Ovary (tissue), 10 donors: ENCODE measurements at places on chromosomes 13 and 19. TPM values are rescaled to one million over a fixed set of nuclear protein-coding genes. Genes with fewer than 3 reads are reported as not detected.

DNA sequence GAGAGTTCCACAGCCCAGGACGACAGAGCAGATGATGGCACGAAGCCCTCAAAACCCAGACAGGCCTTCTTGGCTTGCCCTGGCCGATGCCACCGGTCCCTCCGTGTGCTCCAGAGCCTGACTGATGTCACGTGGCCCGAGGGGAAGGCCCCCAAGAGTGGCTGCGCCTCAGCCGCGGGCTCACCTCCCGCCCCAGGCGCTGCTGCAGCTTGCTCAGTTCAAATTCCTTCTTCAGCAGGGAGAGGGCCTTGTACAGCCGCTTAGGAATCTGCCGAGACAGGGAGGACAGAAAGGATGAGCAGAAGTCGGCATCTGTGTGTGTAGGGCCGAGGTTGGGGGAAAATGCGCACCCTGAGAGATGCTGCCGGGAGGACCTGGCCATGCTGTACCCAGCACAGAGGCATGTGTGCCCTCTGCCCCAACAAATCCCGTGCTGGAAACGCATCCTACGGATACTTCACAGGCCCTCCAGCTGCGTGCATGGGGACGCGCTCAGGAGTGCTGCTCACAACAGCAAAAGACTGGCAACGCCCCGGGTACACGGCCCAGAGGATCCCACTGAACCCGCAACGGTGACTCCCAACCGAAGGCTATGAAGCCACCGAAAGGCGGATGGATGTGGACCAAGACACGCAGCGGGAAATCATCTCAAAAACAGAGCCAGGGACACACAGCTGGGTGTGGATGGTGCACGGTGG lies 12.9 kb downstream of the LONP1 start:
- no peak for DNase-seq
- no peaks in the 10 kb centered on the region for H3K36me3 ChIP-seq
- H3K4me1 ChIP-seq, result no peaks in the 10 kb centered on the region
- no peak overlapping the region for H3K27ac ChIP-seq

- H3K4me1 ChIP-seq, result no peaks in the 10 kb centered on the region
- H3K27me3 ChIP-seq, result no peaks in the 10 kb centered on the region
These were observed 1606.3 kb upstream of the MIR17HG start for GRCh38 chr13:89740994-89741685.

DNA sequence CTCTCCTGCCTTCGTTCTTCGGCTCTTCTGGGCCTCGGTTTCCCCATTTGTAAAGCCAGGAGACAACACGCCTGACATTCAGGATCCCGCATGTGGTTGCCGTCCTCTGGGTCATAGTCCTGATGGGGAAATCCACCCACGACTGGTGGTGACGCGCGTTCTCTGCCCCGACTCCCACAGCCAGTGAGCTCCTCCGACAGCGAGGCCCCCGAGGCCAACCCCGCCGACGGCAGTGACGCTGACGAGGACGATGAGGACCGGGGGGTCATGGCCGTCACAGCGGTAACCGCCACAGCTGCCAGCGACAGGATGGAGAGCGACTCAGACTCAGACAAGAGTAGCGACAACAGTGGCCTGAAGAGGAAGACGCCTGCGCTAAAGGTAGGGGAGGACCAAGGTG lies 16.4 kb downstream of the HDGFL2 start:
- no peak for DNase-seq
- H3K4me3 ChIP-seq, result no peak overlapping the region
- H3K36me3 ChIP-seq, result no peaks in the 10 kb centered on the region
- no peaks in the 10 kb centered on the region for H3K27me3 ChIP-seq
- H3K27ac ChIP-seq, result no peak overlapping the region
- no peaks in the 10 kb centered on the region for H3K4me1 ChIP-seq

DNA sequence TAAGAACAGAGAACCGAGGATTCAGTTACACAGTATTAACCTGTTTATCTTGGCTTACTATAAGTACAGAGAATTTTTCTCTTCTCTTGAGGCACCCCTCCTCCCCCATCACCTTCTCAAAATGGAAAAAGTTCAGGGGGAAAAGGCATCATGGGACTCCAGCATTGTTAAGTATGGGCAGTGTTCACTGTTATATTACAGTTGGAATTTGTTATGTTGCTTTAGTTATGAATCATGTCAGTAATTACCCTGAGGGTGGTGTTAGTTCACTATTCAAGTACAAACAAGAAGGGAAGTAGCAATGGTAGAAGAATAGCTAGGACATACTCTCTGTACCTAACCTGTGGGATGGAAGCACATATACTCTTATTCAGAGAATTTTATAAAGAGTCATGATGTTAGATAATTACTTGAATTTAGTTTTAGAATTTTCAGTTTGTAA lies 12.0 kb downstream of the LPAR6 start:
- H3K4me3 ChIP-seq, result no peak overlapping the region
- no peak overlapping the region for H3K27ac ChIP-seq
- H3K27me3 ChIP-seq, result no peaks in the 10 kb centered on the region
- H3K36me3 ChIP-seq, result no peaks in the 10 kb centered on the region

DNA sequence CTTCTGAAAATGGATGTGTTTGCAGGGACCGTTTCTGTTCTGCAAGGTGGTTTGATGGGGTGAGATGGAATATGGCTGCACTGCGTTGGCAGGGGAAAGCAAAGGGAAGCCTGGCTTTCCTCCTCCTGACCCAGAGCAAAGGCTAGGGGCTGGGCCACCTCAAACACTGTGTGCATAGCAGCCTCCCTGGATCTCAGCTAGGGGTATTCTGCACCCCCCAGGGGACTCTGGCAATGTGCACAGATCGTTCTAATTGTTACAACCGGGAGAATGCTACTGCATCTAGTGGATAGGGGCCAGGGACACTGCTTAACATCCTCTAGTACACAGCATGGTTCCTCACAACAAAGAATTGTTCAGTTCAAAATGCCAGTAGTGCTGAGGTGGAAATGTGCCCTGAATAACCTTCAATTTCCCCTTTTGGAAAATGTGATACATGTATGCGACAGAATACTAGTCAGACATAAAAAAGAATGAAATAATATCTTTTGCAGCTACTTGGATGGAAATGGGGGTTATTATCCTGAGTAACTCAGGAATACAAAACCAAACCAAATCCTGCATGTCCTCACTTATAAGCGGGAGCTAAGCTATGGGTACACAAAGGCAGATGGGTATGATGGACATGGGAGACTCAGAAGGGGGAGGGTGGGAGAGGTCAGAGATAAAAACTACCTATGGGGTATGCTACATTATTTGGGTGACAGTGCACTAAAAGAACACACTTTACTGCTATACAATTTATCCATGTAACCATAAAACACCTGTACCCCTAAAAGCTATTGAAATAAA lies 671.2 kb downstream of the UQCRFS1 start:
- no peak overlapping the region for H3K27ac ChIP-seq
- DNase-seq, result no peak

DNA sequence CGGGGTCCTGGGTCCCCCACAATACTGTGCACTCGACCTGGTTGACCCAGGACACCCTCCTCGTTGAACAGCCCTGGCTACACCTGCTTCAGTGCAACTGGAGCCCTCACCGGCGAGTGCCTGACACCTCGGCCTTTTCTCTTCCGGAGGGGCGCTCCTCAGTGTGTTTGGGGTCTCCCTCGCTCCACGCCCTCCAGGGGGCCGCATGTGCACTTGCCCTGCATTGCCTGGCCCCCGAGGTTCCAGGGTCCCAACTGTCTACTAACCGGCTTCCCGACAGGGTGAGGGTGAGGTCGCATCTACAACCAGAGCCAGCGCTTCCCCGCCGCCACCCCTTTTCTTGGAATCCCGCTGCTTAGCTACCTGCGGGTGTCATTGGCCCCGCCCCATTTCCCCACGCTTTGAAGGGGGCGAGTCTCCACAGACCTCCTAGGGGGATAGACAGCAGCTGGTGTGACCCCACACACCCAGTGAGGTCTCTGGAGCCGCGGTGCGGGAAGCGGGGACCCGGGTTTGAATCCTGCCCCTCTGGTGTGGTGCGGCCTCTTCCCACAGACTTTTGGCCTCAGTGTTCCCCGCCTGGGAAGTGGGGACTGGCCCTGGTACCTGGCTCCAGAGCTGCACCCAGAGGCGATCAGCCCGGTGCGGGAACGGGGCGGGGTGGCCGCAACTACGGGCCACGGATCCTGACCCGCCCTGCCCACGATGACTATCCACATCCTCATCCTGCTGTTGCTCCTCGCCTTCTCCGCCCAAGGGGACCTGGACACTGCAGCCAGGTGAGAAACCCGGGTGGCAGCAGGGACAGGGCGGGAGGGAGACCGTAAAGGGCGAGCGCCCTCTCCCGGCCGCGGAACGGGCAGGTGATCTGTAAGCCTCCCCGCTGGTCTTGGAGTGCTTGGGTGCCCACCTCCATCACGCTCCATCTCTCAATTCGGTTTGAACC lies at the start of gene ADM5:
ADM5 (plus strand) TSS at position 462 of the 946 bp plus-strand sequence; CDS start at position 706, 244 bp downstream.
- H3K4me3 ChIP-seq, result peak within 1 kb of the TSS; percentile 39
- DNase-seq, result peak; percentile 57
- H3K36me3 ChIP-seq, result no peaks in the 10 kb centered on the region
- no peaks in the 10 kb centered on the region for H3K4me1 ChIP-seq

DNA sequence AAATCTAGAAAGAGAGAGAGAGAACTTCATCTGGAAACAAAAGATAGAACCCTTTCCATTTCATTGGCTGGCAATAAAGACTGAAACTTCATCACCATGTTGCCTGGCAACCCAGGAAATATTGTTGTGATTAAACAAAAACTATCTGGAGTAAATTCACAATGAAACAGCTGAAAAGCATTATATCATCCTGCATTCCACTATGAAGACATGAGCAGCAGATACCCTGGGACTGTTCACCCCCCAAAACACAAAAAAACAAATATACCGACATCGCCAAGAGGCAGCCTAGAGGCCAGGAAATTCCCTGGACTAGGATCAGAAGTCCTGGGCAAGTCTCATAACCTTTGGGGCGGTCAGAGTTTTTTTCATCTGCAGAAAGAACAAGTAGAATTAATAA lies 158.3 kb downstream of the FOXO1 start:
- no peaks in the 10 kb centered on the region for H3K4me1 ChIP-seq
- no peak overlapping the region for H3K27ac ChIP-seq
- no peak for DNase-seq
- H3K36me3 ChIP-seq, result no peaks in the 10 kb centered on the region
- H3K27me3 ChIP-seq, result no peaks in the 10 kb centered on the region

DNA sequence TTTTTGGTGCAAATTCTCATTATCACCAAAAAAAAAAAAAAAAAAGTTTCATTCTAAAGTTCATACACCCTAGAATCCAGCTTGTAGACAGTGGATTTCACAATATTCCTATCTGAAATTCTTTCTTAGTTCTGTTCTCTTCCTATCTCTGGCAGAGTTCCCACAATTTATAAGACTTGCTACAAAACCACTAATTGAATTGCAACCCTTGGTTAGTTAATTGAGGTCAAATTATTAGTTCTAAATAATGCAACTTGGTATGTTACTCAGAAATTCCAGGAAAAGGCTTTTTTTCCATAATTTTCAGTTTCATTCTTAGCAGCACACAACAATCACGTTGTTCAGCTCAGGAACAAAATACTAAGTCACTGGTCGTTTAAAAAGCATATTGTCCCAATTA lies 58.5 kb downstream of the SPATA13 start:
- no peak for DNase-seq
- no peak overlapping the region for H3K27ac ChIP-seq
- no peak overlapping the region for H3K4me3 ChIP-seq

DNA sequence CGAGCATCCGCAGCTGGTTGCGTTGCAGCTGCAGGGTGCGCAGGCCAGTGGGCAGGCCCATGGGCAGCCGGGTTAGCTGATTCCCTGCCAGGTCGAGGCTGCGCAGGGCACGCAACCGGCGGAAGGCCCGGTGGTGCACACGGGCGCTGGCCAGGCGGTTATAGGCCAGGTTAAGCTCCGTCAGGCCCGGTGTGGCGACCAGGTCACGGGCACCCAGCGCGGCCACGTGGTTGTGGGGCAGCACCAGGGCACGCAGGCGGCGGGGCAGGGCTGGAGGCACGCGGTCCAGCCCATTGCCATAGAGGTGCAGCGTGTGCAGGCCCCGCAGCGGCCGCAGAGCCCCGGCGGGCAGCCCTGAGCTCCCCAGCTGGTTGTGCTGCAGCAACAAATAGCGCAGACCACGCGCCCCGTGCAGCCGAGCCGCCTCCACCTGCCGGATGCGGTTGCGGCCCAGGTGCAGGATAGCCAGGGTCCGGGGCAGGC lies 5.3 kb downstream of the PODNL1 start:
- DNase-seq, result no peak
- no peak overlapping the region for H3K4me3 ChIP-seq
- H3K27me3 ChIP-seq, result no peaks in the 10 kb centered on the region
- H3K4me1 ChIP-seq, result peaks cover 3% of the 10 kb centered on the region

DNA sequence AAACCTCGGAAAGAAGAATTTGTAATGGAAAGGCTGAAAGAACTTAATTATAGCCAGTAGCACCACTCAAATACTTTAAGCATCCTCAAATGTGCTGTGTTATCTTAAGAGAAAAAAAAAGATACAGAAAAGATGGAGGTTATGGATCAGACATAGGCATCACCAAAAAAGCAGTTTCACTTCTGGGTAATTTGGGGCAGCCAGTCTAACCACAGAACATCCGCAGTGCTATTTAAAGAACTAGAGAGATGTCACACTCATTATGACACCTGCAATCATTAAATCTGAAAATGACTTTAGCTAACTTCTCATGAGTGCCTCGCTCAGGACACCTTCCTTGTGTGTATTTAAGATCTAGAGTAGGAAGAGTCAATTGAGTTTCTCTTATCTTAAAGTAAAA lies 211.8 kb downstream of the RBM26 start:
- H3K36me3 ChIP-seq, result no peaks in the 10 kb centered on the region
- no peak overlapping the region for H3K4me3 ChIP-seq
- no peak for DNase-seq
- H3K27me3 ChIP-seq, result no peaks in the 10 kb centered on the region

DNA sequence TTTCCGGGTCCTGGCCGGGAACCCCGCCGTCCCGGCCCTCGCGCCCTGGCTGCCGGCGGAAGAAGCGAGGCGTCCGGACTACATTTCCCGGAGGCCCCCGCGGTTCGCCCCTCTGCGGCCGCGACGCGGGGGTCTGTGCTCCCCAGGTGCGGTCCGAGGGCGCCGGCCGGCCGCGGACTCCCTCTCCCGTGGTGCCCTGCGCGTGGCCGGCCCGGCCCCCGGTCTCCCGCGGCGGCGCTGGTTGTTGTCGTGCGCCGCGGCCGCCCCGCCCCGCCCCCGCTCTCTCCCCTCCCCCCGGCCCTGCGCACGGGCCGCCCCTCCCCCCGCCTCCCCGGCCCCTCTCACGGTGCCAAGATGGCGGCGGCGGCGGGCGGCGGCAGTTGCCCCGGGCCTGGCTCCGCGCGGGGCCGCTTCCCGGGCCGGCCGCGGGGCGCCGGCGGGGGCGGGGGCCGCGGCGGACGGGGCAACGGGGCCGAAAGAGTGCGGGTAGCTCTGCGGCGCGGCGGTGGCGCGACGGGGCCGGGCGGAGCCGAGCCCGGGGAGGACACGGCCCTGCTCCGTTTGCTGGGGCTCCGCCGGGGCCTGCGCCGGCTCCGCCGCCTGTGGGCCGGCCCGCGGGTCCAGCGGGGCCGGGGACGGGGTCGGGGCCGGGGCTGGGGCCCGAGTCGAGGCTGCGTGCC lies at the start of gene KMT2B:
KMT2B (plus strand) TSS at position 339 of the 680 bp plus-strand sequence; CDS start at position 355, 16 bp downstream.
- peak within 1 kb of the TSS; percentile 85 for H3K27ac ChIP-seq
- no peaks in the 10 kb centered on the region for H3K27me3 ChIP-seq
- H3K4me1 ChIP-seq, result peaks cover 10% of the 10 kb centered on the region
- no peaks in the 10 kb centered on the region for H3K36me3 ChIP-seq
- DNase-seq, result peak; percentile 94

GRCh38 chr13:109859898-109860297 lies 73.5 kb upstream of the IRS2 start:
- H3K27ac ChIP-seq, result no peak overlapping the region

GRCh38 chr13:48879432-48879831 lies 96.3 kb upstream of the FNDC3A start:
- no peaks in the 10 kb centered on the region for H3K27me3 ChIP-seq
- H3K4me1 ChIP-seq, result no peaks in the 10 kb centered on the region
- no peaks in the 10 kb centered on the region for H3K36me3 ChIP-seq
- H3K27ac ChIP-seq, result no peak overlapping the region

Gene LGI4
- total RNA-seq, result 2.2 TPM

Gene SIGLEC9
- total RNA-seq, result 7.8 TPM

Gene DPF1
- 0.92 TPM for total RNA-seq

Gene SPRY2
- total RNA-seq, result 19.5 TPM
